ENCODE measurements at places on chromosomes 12 and 14. TPM values are rescaled to one million over a fixed set of nuclear protein-coding genes. Genes with fewer than 3 reads are reported as not detected.

DPY19L2 gene
- 9.4 TPM for polyA plus RNA-seq

GRCh38 chr14:37858733-37859132, 263.3 kb downstream of the TTC6 start:
- no peaks in the 10 kb centered on the region for H3K4me1 ChIP-seq
- H3K36me3 ChIP-seq, result no peaks in the 10 kb centered on the region

SAMD4A gene
- 18.8 TPM for polyA plus RNA-seq

DNA sequence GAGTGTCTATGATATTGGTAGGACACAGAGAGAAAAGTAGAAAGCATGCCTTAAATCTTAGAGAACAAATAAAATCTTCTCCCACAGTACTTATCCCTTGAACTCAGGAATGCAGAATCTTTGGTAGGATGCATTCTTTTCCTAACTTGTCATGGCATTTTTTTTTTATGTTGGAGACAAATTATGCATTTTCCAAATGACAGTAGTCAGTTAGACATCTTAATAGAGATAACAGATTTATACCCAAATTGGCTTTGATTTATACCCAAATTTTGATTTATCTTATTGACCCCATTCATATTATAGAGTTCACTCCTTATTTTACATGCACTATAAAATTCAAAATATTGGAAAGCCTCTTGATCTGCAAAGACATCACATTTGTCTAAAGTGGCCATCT, 132.9 kb downstream of the CNTN1 start:
- no peaks in the 10 kb centered on the region for H3K4me1 ChIP-seq
- H3K36me3 ChIP-seq, result no peaks in the 10 kb centered on the region
- DNase-seq, result no peak
- no peak overlapping the region for H3K27ac ChIP-seq
- H3K4me3 ChIP-seq, result no peak overlapping the region

DNA sequence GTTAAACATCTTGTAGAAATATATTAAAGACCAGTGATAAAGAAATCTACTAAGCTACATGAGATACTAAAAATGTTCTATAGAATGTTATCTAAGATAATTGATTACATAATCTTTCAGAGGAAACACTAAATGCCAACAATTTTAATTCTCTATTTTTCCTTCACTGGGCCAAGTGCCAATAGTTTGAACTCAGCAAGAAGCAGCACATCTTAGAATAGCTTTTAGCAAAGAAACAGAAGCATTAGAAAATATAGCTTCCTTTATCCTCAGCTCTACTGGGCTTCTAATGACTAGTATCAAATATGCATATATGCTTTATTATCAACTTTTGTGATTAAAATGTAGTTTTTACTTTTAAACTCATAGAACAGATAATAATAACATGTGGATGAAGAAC, 461.4 kb upstream of the USP15 start:
- DNase-seq, result no peak
- H3K4me1 ChIP-seq, result no peaks in the 10 kb centered on the region
- no peaks in the 10 kb centered on the region for H3K27me3 ChIP-seq
- no peak overlapping the region for H3K4me3 ChIP-seq
- no peak overlapping the region for H3K27ac ChIP-seq

DNA sequence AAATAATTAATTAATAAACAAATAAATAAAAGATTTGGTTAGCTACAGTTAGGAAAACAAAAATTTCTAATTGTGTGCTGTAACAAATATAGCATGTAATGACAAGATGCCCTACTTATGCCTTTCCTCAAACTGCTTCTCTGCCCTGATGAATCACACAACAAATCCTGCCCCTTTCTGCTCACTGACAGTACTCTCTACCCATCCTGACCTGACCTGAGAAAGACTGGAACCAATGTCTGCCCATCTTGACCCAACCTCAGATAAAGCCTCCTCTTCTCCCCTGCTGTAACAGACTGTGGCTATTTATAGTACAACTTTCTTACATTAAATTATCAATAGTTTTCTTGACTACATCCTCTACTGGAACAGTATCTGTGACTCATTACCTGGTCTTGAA, 43.7 kb downstream of the PPP1R13B start:
- H3K4me3 ChIP-seq, result no peak overlapping the region
- no peaks in the 10 kb centered on the region for H3K27me3 ChIP-seq
- DNase-seq, result no peak

GRCh38 chr14:53174918-53175317, 21.8 kb upstream of the DDHD1 start:
- H3K4me1 ChIP-seq, result no peaks in the 10 kb centered on the region
- no peaks in the 10 kb centered on the region for H3K36me3 ChIP-seq

GRCh38 chr12:104669089-104669721, 212.5 kb downstream of the CHST11 start:
- no peak overlapping the region for H3K27ac ChIP-seq
- DNase-seq, result peak; percentile 88
- no peaks in the 10 kb centered on the region for H3K36me3 ChIP-seq
- no peaks in the 10 kb centered on the region for H3K27me3 ChIP-seq

GRCh38 chr12:12379831-12380730, 23.2 kb downstream of the BORCS5 start:
- peak overlapping the region; percentile 59 for H3K27ac ChIP-seq
- no peaks in the 10 kb centered on the region for H3K36me3 ChIP-seq
- no peak for DNase-seq
- no peak overlapping the region for H3K4me3 ChIP-seq

Data from aorta (tissue), 5 donors.